ENCODE measurements at places on chromosomes 12 and 14.

GRCh38 chr12:108313606-108314351, 25.3 kb downstream of the CMKLR1 start:
- no peak for DNase-seq

DNA sequence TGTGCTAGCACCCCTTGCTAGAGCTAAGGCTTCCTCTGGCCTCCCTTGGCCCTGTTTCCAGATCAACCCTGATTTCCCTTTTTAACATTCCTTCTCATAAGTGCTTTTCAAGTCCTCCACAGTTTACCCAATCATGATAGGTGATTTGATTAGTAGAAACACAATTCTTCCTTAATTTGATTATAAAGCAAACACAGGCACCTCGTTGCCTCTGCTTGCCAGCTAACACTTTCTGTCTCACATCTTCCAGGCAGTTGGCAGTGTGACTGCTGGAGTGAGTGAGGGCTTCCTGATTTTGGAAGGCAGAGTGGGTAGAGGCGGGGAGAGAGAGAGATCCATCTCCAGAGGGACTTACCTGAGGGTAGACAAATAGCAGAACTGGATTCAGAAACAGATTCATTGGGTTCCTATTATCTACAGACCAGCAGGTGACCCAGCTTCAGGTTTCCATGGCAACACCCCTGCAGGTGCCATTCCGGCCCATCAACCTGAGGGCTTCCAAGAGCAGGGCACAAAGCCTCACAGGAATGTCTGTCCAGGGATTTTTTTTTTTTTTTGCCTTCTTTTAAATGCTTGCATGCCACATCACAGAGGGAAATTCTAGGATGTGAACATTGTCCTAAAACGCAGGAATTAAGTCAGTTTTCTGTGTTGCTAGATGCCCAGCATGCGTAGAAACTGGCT, 77.7 kb downstream of the PLXNC1 start:
- no peak for DNase-seq

DNA sequence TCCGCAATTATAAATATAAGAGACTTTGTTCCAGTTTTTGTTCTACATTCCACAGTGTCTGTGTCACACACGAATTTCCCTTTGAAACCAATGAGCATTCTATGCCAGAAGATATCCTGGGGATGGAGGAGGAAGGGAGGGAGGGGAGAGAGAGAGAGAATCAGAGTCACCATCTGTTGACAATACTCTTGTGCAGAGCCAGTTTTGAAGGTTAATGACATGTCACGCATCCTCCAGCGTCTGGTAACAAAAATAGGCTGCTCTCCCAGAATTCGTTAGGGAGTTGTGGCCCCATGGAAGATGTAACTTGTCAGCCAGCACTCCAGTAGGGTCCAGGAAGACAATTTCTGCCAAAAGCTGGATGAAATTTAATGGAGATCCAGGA, 213.5 kb upstream of the KRR1 start:
- no peak for DNase-seq

GRCh38 chr14:106069804-106070625, 543.6 kb downstream of the TMEM121 start:
- no peak for DNase-seq

GRCh38 chr14:34297786-34298520, 164.1 kb downstream of the SPTSSA start:
- DNase-seq = no peak

DNA sequence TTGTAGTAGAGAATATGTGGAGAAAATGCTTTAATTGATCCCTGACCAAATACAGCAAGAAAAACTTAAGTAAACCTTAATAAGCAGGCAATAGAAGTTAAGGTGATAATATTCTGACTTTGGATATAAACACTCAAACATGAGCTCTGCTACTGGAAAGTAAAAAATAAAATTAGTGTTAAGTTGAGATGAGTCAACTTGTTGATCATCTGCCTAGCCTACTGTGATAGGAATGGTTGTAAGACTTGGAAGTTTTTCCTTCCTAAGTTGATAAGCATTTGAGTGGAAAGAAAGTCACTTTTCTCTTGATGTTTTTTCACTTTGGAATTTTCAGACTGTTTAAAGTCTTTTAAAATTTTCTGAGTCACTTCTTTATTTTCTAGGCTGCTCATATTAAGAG, 26.0 kb downstream of the ADIPOR2 start:
- no peak for DNase-seq

GRCh38 chr14:58789736-58790135, 152.0 kb downstream of the DACT1 start:
- no peak for DNase-seq

DNA sequence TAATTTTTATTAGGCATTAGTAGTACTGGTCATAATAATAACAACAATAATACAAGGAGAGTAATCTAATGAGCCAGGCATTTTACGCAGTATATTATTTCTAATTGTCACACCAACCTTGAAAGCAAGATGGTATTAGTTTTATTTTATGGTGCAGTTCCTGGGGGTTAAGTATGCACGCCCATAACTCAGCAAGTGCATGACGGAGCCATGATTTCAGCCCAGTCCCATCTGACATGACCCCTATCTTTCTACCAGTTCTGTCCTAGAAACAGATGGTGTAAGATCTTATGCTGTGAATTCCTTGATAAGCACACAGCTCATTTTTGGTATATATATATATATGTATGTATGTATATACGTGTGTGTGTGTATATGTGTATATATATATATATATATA, 106.0 kb downstream of the AEBP2 start:
- DNase-seq = no peak

DNA sequence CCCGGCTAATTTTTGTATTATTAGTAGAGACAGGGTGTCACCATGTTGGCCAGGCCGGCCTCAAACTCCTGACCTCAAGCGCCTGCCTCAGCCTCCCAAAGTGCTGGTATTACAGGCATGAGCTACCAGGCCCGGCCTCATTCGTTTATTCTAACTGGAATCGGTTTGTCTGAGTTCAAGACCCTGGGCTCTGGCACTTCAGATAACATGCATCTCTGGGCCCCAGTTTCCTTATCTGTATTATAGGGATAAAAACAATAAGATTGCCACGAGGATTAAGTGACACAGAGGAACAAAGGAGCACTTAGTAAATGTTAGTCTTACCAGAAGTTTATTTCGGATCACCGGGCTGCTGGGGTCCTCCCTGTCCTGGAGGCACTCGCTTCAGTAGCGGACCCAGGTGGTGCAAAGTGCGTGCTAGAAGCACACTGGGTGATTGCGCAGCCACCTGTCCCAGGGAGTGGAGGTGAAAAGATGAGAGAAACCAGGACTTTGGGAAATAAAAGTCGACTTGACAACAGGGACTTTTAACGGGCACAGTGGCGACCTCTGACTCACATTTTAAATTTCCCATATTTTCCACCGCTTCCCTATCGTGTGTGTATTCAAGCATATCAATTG, 37.5 kb downstream of the ACACB start:
- DNase-seq = no peak

Data from stimulated activated CD4-positive, alpha-beta T cell treated with anti-CD3 and anti-CD28 coated beads, Interleukin-12 subunit alpha, Interleukin-12 subunit beta, amount 100 ng/mL, for 24 hours (primary cell).